T-helper 2 cell (primary cell): ENCODE measurements at places on chromosomes 2 and 18.

- DNase-seq: no peak
Measured at GRCh38 chr2:112077814-112078213, 22.7 kb downstream of the TMEM87B start.

DNA sequence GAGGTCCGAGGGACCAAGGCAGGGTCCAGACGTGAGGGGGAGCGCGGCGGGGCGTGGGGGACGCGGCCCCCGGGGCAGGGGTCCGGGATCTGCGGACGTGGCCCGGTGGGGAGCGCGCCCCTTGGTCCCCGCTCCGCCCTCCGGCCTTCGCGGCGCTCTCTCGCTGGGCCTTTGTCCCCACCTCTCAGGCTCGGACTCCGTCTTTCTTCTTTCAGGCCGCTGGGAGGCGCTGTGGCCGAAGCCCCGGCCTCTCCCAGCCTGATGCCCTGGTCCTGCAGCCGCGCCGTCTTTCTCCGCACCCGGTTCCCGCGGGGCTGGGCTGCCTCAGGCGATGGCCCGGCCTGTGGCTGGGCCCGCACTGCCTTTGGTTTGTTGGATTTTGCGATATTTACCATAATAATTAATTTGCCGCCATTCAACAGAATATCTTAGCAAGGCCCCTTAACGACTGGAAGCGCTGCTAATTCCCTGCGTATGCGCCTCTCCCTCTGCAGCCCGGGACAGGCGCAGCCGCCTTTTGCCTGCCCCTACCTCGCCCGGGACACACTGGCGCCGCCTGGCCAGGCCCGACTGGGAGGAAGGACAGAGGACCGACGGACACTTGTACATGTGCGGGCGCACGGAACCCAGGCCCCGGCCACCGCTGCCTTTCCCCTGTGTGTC, 10.8 kb downstream of the SIX3 start:
- DNase-seq: peak; percentile 59

DNA sequence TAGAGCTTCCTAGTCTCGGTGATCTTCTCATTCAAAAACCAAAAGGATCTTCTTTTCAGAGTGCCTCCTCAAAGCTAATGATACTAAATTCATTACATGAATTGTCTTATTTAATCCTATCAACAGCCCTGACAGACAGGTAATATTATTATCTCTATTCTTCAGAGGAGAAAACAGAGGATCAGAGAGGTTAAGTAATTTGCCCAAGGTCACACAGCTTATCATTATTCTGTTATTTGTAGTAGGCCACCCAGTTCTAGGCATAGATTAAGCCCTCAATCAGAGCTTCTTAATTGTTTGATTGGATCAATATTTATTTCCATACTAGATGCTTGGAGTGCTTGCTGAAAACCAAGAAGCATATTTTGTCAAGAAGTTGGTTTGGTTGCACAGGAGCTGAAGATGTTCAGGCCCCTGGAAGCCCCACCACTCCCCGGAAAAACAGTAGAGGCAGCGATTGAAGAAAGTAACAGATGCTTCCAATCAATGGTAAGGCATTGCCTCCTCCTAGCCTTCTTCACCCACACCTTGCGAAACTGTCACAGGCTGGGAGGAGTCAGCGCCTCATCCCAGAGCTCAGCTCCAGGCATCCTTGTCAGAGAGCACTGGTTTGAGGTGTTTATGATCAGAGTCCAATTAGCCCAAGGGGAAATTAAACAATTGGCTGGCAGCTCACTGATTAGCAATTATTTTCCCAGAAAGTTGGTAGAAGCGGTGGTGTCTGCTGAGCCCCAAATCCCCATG, 487.2 kb downstream of the BCL11A start:
- no peak for DNase-seq

- DNase-seq: peak; percentile 89
Measured at GRCh38 chr18:59802031-59802430, 97.8 kb upstream of the PMAIP1 start.

GRCh38 chr2:88659538-88659915, 31.9 kb upstream of the RPIA start:
- no peak for DNase-seq
